Panc1 (cell line): ENCODE measurements at places on chromosomes 7 and 10. TPM values are rescaled to one million over a fixed set of nuclear protein-coding genes. Genes with fewer than 3 reads are reported as not detected.
A peak's percentile ranks its signal among the peaks of the same experiment; 100 is the strongest.

- no peak overlapping the region for H3K4me3 ChIP-seq
- no peaks in the 10 kb centered on the region for H3K36me3 ChIP-seq
- H3K27ac ChIP-seq = no peak overlapping the region
- no peaks in the 10 kb centered on the region for H3K27me3 ChIP-seq
Measured at GRCh38 chr10:80477813-80478212, 23.7 kb downstream of the TSPAN14 start.

- no peak overlapping the region for H3K27ac ChIP-seq
- peaks cover 8% of the 10 kb centered on the region for H3K4me1 ChIP-seq
- no peak overlapping the region for H3K4me3 ChIP-seq
- DNase-seq = no peak
Measured at GRCh38 chr10:132163278-132163765, 23.4 kb upstream of the DPYSL4 start.

DNA sequence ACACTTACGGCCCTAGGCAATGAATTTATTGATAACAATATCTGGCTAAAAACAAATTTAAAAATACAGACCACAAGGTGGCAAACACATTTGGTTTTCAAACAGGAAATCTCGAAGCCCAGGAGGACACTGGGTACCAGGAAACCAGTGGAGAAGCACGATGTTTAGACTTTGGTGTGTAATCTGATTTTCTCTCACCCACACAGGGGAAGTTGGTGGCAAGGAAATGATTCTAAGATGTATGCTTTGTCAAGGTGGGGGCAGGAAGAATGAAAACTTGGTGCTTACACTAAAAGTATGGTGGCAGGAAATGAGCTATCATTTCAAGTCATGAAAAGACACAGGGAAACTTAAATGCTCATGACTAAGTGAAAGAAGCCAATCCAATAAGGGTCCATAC, 113.2 kb upstream of the ANKRD1 start:
- no peak for DNase-seq
- no peak overlapping the region for H3K27ac ChIP-seq
- H3K4me1 ChIP-seq = no peaks in the 10 kb centered on the region
- H3K27me3 ChIP-seq = peaks cover 2% of the 10 kb centered on the region; the same call in 1 of the 2 replicates
- no peak overlapping the region for H3K4me3 ChIP-seq

- no peaks in the 10 kb centered on the region for H3K36me3 ChIP-seq
- H3K27me3 ChIP-seq = no peaks in the 10 kb centered on the region
- H3K4me1 ChIP-seq = no peaks in the 10 kb centered on the region
- H3K27ac ChIP-seq = no peak overlapping the region
Measured at GRCh38 chr10:61183967-61184366, 240.0 kb upstream of the RHOBTB1 start.

GRCh38 chr7:139691253-139691781, 86.5 kb downstream of the HIPK2 start:
- no peak overlapping the region for H3K4me3 ChIP-seq
- no peaks in the 10 kb centered on the region for H3K27me3 ChIP-seq
- no peak for DNase-seq

- 0 out of 2 replicates have a peak, but pooled peaks cover 4% of the 10 kb centered on the region for H3K27me3 ChIP-seq
- DNase-seq = no peak
- no peak overlapping the region for H3K4me3 ChIP-seq
- H3K27ac ChIP-seq = no peak overlapping the region
- no peaks in the 10 kb centered on the region for H3K36me3 ChIP-seq
Measured at GRCh38 chr7:71851776-71852498, 560.2 kb downstream of the CALN1 start.

GRCh38 chr7:80775897-80776296, 137.5 kb downstream of the CD36 start:
- H3K36me3 ChIP-seq = peaks cover 5% of the 10 kb centered on the region; the same call in 1 of the 2 replicates
- H3K27ac ChIP-seq = peak overlapping the region; percentile 63
- no peaks in the 10 kb centered on the region for H3K27me3 ChIP-seq
- no peak overlapping the region for H3K4me3 ChIP-seq

The ABCB1 gene
- total RNA-seq = 0.67 TPM

The HOXA5 gene
- 3.9 TPM for total RNA-seq

The PKD2L1 gene
- total RNA-seq = not detected

The RBM48 gene
- 10.1 TPM for total RNA-seq
